Frontal cortex (tissue), 4 donors: ENCODE measurements at places on chromosomes 13 and 19. TPM values are rescaled to one million over a fixed set of nuclear protein-coding genes. Genes with fewer than 3 reads are reported as not detected.

- no peak for DNase-seq
Measured at GRCh38 chr19:5292453-5292821, 48.2 kb downstream of the PTPRS start.

DNA sequence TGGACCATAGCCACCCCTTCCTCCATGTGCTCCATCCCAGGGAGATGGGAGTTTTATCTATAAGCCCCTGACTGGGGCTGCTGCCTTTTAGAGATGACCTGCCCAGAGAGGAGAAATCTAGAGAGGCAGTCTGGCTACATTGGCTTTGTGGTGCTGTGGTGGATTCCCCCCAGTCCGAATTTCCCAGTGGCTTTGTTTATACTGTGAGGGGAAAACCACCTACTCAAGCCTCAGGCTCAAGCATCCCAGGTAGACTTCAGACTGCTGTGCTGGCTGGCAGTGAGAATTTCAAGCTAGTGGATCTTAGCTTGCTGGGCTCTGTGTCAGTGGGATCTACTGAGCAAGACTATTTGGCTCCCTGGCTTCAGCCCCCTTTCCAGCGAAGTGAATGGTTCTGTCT lies 1195.7 kb upstream of the PCDH20 start:
- DNase-seq = no peak

- DNase-seq = no peak
Measured at GRCh38 chr19:44848812-44849447, 2.8 kb downstream of the NECTIN2 start.

DNA sequence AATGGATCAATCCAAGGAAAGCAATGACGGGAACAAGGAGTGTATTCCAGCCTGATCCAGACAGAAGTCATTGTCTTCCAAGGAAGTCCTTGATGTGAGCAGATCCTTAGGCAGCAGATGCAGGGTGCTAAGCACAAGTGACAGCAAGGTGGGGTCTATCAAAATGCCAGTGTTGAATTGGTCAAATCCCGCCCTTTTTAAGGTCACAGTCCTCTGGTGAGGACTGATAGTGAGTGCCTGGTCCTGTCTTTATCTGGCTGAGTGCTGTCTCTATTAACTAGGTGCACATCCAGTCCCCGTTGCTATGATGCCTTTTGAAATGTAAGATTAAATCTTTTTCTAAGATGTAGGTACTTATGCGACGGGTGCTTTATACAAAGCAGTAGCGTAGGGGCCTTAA lies 1.3 kb upstream of the LAMP1 start:
- DNase-seq = no peak

GRCh38 chr19:442085-442484 lies 18.7 kb downstream of the SHC2 start:
- DNase-seq = no peak

- DNase-seq = no peak
Measured at GRCh38 chr13:27055526-27055925, 116.1 kb downstream of the USP12 start.

DNA sequence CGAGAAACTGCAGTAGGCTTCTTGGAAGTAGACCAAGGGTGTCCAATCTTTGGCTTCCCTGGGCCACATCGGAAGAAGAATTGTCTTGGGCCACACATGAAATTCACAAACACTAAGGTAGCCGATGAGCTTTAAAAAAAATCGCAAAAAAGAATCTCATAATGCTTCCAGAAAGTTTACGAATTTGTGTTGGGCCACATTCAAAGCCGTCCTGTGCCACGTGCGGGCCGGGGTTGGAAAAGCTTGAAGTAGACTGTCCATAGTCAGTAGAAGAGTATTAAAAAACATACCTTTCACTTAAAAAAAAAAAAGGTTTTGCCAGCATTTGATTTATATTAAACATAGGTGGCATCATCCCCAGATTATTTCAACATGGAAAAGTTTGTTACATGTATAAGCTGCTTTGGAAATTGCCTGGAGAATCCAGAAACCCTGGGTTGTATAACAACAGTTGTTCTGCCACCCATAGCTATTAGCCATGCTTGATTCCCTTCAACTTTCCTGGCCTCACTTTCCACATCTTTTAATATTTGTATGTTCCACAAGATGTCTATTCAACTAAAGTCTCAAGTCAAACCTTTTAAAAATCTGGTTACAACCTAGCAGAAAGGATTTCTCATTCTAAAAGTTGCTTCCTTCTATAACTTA lies 1.0 kb downstream of the IFT88 start:
- no peak for DNase-seq

GRCh38 chr13:25391932-25392331 lies 20.2 kb downstream of the ATP8A2 start:
- no peak for DNase-seq

DNA sequence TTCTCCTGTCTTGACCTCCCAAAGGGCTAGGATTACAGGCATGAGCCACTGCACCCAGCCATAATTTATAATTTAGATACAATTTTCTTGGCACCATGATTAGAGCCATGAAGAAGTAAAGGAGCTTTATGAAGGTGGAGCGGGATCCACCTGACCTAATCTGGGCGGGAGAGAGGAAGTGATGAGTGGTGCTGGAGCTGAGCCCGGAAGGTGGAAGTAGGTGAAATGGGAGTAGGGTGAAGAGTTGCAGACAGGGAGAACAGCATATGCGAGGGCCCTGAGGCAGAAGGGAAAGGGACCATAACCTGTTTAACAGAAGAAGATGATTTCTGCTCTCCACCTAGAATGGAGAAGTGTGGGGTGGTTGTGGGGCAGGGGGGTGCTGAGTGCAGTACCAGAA lies 4.2 kb downstream of the BLOC1S3 start:
- no peak for DNase-seq

The KIR3DL1 gene
- total RNA-seq = not detected
